MV-4-11 (cell line): ENCODE measurements at places on chromosomes 6 and 20.

GRCh38 chr6:162395181-162395580, 332.4 kb downstream of the PRKN start:
- DNase-seq = no peak

DNA sequence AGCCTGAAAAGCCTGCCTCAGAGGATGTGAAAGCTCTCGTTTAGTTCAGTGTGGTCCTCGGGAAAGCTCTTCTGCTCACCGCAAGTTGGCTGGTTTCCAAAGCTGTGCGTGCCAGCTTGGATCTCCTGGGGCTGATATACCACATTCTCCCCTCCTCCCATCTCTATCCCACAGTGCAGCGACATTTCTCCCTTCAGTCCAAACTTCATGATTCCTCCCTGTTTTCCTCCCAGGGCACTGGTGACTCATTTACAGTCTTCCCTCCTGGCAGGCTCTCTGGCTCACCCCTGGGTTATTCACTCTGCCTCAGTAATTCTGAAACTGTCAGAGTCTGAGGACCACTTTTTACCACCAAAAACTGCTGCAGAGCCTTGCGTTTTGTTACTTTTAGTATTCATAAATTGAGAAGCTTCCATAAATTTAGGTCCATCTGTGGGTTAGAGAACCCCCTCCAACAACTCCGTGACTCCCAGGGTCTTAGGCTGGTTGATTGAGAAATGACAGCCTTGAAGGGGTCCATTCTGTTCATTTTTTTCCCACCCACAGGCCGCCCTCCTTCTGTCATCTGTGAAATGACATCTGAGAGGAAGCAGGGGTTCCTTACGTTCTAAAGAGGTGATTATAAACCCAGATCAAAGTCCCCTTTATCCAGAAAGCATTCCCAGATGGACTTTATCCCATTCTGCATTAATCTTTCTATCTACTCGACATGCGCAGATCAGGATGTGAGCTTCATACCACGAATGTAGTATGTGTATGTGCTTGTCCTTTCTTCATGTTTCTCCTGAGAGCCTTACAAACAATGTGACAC, 6.1 kb downstream of the TRIM10 start:
- peak; percentile 31 for DNase-seq

GRCh38 chr6:15623276-15624116, 39.3 kb downstream of the DTNBP1 start:
- peak; percentile 36 for DNase-seq

DNA sequence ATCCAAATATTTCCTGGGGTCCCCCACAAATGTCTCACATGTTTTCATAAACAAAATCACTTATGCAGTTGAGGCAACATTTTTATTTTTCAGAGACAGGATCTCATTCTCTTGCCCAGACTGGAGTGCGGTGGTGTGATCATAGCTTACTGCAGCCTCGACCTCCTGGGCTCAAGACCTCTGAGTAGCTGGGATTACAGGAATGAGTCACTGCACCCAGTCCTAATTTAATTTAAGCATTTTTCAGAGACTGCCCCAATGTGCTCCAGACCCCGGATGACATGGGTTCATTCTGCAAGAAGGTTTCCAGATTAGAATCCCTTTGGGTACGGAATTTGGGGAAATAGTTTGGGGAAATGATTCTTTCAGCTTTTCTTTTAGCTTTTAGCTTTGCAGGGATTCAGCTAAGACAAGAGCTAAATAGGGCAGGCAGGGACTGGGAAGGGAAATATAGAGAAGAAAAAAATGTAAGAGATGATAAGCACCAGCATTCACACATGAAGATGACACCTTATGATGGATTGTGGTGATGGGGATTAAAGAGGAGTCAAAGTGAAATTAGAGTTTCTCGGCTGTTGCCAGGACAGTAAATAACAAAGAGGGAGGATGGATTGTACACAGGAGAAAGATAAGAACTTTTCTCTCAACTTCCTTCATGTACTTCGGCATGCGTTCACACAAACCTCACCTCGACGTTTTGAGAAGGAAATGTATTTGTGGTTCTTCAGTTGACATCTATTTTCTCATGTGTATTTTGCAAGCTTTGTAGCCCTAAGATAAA, 169.4 kb upstream of the TAB2 start:
- peak; percentile 54 for DNase-seq

- no peak for DNase-seq
Measured at GRCh38 chr6:147222160-147222838, 18.1 kb downstream of the STXBP5 start.

DNA sequence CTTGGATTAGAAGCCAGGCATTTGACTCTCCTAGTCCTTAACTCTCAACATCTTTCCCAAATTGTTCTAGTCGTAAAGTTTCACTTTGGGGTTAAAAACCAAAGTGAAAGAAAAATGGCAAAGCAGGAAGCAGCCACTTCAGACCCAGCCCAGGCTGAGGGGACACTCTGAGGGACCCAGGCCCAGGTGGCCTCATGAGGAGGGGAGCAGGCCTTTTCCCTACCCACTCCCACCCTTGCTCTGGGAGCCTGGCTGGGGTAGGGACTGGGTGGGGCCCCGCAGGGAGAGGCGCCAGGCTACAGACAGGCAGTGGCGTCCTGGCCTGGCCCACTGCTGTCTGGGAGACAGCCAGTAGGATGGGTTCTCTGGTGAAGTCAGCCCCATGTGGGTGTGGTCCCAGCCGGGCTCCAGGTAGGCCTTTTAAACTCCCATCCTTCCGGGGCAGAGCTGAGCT, 68.7 kb upstream of the MYL9 start:
- no peak for DNase-seq

- no peak for DNase-seq
Measured at GRCh38 chr6:110566346-110567125, 90.1 kb upstream of the SLC22A16 start.

- peak; percentile 54 for DNase-seq
Measured at GRCh38 chr6:146913842-146914488, 290.3 kb upstream of the STXBP5 start.

DNA sequence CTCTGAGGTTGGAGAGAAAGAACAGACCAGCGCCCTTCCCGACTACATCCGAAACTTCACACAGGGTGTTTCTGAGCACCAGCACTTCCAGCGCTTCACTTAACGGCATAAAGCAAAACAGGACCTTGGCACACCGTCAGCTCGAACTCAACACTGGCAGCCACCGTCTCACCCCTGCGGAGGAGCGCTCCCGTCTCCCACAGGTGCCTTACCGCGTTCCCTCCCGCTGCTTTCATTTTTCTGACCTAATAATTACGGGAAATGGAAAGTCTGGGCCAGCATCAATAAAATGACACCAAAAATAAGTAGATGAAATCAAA, 37.7 kb upstream of the SYNJ2 start:
- DNase-seq = no peak

- DNase-seq = no peak
Measured at GRCh38 chr20:2135013-2135412, 33.4 kb downstream of the STK35 start.

- DNase-seq = no peak
Measured at GRCh38 chr20:61762167-61762710, 303.4 kb downstream of the TAF4 start.

DNA sequence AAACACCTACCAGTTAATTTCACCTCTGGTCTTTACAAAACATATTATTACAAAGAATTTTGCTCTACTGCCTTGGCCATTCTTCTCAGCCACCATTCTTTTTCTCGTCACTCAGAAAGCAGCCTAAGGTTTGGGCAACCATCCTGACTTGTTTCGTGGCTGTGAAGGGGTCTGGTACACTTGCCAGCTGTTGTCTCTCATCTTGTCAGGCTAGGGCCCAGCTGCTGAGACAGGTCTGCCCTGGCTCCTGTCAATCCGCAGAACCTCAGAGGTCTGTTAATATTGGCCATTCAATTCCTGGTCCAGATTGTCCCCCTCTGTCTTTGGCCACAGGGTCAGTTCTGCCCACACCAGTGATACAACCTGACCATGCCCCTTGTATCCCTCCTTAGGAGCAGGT, 197.7 kb downstream of the UBE3D start:
- DNase-seq = no peak

- no peak for DNase-seq
Measured at GRCh38 chr6:79657238-79657637, 26.1 kb downstream of the SH3BGRL2 start.

GRCh38 chr6:23445157-23445710, 680.8 kb upstream of the NRSN1 start:
- DNase-seq = no peak

- DNase-seq = no peak
Measured at GRCh38 chr6:40439026-40439800, 148.0 kb downstream of the LRFN2 start.
